ENCODE measurements at places on chromosomes 7 and 10. TPM values are rescaled to one million over a fixed set of nuclear protein-coding genes. Genes with fewer than 3 reads are reported as not detected.

TMEM184A gene
- polyA plus RNA-seq: 1.1 TPM

- DNase-seq: peak; percentile 67
Observed at GRCh38 chr10:100370714-100371481, 23.9 kb downstream of the SCD start.

- DNase-seq: no peak
Observed at GRCh38 chr10:1034758-1035157, 9.1 kb upstream of the IDI2 start.

- DNase-seq: no peak
Observed at GRCh38 chr7:44112997-44113763, 9.0 kb downstream of the AEBP1 start.

DNA sequence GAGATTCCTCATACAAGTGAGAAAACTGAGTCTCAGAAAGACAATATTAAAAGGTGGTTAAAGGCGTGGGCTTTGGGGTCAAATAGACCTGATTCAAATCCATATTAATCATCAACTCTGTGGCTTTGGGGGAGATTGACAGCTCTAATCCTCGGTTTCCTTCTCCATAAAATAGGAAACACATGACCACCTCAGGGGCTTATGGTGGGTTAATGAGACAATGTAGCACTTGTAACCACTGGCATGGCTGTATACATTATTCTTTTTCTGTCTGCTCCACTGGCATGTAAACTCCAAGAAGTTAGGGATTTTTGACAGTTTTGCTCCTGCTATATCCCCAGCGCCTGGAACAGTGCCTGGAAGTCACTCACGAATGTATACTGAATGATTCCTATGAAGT is 120.8 kb upstream of the GAD2 start:
- DNase-seq: no peak

HDAC9 gene
- polyA plus RNA-seq: 20.8 TPM

MBL2 gene
- not detected for polyA plus RNA-seq

DNA sequence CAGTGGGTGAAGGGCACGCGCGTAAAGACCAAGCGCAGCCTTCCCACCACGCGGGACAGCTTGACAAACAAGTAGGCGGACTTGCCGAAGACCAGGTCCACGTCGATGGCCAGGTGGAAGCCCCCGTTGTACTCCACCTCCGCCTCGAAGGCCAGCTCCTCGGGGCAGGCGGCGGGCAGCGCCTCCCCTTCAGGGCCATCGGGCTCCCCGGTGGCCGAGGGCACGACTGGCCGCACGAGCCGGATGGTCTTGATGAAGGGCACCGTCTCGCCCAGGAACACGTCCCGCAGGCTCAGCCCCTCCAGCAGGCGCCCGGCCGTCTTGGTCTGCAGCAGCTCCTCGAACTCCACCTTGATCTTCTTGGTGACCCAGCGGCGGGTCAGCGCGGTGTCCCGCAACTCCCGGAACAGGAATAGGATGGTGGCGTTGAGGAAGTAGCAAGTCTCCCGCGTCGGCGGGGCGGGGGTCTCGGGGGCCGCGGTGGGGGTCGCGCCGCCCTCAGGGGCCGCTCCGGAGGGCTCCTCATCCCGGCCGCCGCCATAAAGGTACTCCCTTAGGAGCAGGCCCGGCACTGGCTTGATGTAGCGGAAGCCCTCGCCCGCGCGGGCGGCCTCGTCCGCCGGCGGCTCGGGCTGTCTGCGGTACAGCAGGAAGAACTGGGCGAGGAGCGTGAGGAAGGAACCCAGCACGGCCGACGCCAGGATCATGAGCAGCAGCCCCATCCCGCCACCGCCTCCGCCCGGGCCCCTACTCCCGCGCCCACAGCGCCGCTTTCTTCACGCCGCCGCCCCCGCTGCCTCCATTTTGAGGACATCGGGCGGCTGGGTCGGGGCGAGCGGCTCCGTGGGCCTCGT is 507 bp downstream of the PDZD8 start:
- peak; percentile 85 for DNase-seq

- peak; percentile 91 for DNase-seq
Observed at GRCh38 chr10:129971381-129972144, 7.5 kb upstream of the EBF3 start.

XRCC2 gene
- 5.2 TPM for polyA plus RNA-seq

DNA sequence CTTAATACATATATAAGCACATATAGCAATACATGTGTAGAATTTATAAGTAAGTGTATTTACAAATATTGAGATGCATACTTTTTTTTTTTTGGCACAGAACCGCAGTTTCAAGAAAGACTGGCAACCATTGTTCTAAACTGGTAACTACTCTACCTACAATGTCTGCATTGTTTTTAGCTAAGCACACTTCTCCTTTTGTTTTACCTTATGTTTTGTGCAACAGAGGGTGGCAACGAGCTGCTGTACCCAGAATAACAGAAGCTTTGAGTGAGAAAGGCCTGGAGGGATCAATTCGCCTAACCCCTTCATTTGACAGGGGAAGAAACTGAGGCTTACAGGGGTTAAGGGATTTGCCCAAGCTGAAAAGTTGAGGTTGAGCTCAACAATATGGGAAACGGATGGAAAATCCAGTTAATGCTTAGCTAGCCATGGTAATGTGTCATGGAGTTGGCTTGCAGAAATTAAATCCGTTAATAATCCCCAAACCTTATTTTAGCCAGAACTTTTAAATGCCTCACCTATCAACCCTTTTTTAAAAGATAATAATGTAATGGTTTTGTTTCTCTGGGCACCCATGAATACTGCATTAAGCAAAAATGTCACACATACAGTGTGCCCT is 25.5 kb downstream of the FZD1 start:
- DNase-seq: no peak

- no peak for DNase-seq
Observed at GRCh38 chr7:39304668-39305405, 261.4 kb upstream of the YAE1 start.

DNA sequence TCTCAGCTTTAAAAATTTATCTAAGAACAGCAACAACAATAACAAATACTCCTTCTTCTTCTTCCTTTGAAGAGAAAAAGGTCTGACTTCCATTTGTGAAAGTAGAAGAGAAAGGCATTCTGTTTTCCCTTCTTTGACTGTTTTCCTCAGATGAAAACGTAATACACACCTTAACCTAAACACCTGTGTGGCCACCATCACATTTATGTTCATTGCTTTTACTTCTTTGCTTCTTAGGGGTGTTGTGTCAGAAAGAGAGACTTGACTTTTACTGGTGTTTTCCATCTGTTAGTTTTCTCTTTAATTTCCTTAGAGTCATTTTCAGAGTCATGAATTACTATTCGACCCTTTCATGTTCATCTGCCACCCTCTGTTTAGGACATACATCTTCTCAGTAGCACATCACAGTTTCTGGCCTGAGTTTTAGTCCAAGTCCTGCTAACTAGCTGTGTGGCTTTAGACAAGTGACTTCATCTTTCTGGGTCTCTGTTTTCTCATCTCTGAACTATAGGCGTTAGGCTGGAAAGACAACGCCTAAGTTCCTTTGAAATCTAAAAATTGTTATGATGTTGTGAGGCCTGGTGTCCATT is 283.8 kb downstream of the GATA3 start:
- no peak for DNase-seq

DNA sequence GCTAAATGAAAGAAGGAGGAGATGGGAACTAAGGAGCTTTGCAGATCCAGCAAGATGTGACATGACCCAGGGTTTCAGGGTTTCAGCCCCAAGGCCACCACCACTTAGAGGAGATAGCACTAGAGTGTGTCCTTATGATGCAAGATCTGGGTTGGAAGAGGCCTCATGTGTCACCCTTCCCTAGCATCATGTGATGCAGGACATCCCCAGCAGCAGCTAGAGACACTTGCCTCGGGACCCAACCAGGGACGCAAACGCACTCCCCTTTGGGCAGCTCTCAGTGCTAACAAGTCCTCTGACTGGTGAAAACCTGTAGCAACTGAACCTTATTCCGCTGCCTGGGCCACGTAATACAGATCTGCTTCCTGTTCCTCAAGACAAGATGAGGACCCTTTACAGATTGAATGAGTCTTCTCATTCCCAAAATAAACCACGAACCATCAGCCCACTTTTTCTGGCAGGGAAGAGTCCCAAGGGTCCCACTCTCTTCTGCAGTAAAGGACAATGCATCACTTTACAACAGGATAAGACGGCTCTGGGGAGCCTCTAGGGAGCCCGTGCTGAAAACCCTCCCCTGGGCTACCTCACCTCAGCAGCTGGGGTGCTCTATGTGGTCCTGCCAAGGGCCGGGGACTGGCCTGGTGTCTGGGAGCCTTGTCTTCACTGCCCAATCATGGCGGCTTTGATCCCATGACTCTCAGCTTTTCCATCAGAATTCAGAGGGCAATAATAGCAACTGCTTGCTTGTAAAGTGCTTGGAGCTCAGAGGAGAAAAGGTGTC is 44.8 kb upstream of the GDF10 start:
- peak; percentile 32 for DNase-seq

AUTS2 gene
- polyA plus RNA-seq: 101 TPM

HSPA12A gene
- 7.6 TPM for polyA plus RNA-seq

TFEC gene
- polyA plus RNA-seq: 1.4 TPM

- no peak for DNase-seq
Observed at GRCh38 chr7:68730194-68730593, 868.1 kb upstream of the AUTS2 start.

DNA sequence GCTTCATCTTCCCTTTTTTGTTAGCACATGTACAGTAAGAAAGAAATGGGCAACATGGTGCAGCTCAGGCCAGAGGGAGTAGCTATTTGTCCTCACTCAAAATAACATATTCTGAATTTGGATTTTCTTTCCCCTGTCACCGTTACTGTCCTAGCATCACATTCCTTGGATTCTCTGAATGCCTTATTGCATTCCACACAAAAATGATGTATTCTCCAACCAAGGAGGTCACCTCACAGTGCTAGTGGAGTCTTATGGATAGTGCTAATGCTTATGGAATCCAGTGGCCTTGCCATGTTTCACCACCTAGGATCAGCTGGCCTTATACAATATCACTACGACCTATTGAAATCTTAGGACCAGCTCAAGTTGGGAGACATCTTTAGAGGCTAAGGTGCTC is 7.2 kb downstream of the PRSS58 start:
- DNase-seq: no peak

MEST gene
- polyA plus RNA-seq: 854 TPM

All from muscle of back (tissue), 13 donors.